ENCODE measurements at places on chromosomes 2 and 18.

DNA sequence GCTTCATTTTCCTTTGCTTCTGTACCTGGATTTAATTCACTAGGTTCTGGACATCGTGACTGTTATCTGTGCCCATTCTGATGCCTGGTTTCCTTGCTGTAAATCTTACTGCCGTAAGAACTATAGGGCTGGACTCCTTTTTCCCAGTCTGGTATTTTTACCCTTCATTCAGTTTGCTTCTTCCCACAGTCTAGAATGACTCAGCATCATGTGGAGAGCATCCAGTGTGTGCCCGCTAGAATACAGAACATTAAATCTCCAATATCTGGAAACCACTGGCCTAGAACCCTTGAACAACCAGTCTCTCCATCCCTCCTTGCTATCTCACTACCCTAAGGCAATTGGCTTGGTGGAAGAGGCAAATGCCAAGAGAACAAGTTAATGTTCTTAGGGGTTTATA, 1075.4 kb upstream of the ZEB2 start:
- DNase-seq: no peak

- DNase-seq: no peak
These were observed 105.5 kb upstream of the DTNA start for GRCh38 chr18:34604591-34604990.

GRCh38 chr2:133503323-133503722, 64.9 kb downstream of the NCKAP5 start:
- no peak for DNase-seq

DNA sequence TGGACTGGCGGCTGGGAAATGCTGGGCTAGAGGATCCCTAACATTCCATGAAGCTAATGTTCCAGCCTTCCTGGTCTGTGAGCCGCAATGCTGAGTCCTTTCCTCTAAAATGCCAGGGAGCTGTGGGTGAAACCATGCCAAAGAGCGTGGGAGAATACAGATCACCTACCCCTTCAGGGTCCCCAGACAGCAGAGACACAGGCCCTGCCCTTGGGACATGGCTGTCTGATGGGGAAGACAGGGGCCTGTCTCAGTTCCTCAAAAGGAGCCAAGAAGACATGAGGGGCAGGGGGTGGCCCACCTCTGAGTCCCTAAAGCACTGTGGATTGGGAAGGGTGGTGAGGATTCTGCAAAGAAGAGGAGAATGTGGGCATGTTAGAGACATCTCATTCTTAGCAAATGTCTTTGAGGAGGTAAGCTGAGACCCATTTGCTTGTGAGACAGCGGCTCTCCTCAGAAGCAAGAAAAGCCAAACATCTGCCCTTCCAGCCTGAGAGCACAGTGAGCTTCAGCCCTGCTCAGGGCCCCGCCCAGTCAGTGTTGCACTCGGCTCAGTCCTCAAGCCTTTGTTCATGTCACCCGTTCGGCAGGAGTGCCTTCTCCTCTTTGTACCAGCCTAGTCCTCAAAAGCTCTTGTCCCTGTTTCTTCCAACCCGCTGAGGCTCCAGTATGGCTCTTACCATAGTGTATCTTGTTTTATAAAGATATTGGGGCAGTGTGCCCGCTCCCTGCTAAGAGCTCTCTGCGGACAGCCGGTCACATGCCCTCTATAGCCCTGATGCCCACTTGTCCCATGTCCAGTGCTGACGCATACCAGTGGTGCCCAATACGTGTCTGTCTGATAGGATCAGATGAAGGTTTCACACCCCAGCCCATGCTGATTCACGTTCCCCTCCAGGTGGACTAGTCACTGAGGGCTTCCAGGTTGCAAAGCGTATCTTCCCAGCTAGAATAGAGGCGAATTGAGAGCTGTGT, 286.2 kb downstream of the CYP26B1 start:
- DNase-seq: no peak
